Endothelial cell (in vitro differentiated cells): ENCODE measurements at places on chromosomes 6 and 20. TPM values are rescaled to one million over a fixed set of nuclear protein-coding genes. Genes with fewer than 3 reads are reported as not detected.

DNA sequence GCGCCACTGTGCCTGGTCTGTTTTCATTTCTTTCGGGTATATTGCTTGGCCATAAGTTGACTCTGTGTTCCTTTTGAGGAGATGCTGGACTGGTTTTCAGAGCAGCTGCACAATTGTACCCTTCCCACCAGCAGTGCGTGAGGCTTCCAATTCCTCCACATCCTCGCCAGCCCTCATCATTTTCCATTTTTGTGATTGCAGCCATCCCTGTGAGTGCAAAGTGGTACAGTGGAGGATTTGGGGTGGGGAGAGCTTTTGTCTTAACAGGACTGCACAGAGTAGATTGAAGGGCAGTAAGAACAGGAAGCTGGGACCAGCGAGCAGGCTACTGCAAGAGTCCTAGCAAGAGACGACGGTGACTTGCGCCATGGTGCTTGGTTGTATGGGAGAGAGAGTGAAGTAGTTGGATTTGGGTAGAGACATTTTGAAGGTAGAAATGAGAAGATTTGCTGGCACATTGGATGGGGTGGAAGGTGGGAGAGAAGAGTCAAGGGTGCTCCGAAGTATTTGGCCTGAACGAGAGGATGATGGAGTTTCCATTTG is 18.3 kb downstream of the BCAS4 start:
- no peak for DNase-seq

DNA sequence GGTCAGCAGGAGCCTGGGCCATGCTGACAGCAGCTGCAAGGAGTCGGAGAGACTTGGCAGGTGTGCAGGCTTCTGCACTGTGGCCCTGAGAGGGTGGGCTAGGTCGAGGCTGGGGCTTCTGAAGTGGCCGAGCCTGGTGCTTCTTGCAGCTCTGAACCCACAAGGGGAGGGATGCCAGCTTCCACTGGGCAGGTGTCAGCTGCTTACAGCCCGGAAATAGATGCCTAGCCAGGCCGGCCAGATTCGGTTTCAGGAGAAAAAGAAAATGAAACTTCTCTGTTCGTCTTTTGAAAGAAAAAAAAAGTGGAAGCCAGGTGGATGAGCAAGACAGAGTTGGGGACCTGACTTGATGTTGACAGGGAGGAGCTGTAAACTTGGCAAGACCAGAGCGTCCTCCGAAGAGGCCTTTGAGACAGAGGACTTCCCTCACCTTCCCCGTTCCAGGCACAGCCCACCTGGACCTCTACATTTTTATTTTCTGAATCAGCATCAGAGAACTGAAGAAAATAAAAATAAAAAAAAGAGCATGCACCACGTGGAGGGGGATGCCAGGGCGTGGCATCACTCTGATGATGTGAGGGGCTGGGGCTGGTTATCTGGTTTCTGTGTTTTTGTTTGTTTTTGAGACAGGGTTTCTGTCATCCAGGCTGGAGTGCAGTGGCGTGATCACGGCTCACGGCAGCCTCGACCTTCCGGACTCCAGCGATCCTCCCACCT is at the start of gene ZBP1:
Gene ZBP1 (minus strand): TSS at position 153 of the 717 bp plus-strand sequence. CDS start 131 bp downstream, at position 22.
- no peak for DNase-seq

DNA sequence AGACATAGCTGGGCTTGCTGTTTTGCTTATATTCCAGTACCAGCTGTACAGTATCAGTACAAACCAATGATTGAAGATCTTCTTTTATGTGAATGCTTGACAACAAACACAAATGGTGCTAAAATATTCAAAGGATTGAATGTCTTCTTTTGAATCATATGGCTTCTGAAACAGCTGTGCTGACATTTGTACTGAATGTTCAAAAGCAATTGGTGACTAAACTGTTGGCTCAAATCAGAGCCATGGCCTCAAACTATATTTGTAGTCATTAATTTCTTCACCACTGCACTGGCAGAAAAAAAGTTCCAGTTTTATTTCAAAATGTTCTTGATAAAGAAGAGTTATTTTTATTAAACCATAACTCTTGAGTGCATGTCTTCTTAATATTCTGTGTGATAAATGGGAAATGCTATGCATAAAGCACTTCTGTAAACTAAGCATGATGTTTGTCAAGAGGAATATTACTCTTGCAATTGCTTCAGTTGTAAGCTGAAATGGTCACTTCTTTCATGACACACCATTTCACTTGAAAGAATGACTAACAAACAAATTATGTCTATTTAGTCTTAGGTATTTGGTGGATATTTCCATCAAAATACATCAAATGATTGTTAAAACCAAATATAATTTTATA is 45.9 kb upstream of the CENPW start:
- DNase-seq: no peak

DNA sequence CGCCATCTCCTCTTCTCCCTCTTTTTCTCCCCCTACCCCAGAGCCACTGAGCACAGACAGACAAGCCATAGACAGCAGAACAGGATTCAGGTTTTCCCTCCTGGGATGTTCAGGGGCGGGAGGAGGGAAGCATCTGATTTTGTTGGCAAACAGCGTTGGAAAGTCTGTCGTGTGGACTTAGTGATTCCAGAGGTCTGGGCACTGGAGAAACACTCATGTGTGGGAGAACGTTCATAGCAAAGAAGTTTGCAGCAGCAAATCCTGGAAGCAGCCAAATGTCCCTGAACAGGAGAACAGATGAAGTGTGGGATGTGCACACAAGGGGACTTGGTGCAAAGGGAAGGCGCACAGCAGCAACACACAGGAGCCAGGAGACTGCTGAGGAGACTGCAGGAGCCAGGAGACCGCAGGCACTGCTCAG is 264.1 kb upstream of the CDYL start:
- DNase-seq: no peak

DNA sequence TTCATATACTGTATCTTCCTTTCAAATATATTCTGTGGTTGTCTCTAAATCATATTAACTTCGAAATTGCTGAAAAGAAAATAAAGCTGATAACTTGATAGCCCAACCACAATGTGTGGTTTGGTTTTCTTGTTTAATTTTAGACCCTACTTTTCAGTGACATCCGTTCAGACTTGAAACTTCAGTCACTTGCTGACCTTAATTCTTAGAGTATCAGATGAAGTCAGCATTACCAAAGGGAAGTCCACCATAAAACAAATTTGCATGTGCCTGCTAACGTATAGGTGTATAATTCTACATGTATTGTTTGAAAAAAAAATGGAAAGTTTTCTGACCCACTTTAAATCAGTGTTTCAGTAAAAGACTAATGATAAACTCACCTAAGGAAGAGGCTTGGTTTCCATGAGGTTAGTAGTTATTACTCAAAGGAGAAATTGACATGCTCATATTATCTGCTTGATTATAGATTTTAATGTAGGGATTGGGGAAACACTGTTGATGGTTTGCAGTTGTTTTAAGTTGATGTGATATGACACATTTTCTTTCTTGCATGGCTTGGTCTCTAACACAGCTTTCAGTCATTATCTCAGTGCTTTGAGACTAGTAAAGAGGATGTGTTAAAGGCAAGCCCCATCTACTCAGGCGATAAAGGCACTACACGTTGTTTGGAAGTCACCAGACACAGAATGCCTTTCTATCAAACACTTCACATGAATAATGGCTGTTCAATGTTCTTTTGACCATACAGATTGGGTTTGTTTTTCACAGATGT is 5.2 kb upstream of the IL17A start:
- DNase-seq: no peak

GRCh38 chr6:161161889-161162624 is 111.8 kb downstream of the AGPAT4 start:
- no peak for DNase-seq

DNA sequence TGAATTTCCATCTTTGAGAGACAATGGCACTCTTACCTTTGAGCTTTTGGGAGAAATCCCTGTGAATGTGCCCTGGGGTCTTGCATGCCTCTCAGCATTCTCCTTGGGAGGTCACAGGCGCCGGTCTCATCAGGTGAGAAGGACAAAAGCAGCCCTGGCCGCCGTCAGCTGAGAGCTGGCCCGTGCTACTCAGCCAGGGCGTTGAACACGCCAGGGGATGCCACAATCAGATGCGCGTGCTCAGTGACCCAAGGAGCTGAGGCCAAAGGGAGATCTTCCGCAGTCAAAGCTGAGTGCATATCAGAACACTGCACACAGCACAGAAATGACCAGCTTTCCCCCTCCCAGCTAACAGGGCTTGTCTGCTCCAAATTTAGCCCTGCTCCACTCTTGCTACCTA is 253.6 kb upstream of the NOX3 start:
- no peak for DNase-seq

DNA sequence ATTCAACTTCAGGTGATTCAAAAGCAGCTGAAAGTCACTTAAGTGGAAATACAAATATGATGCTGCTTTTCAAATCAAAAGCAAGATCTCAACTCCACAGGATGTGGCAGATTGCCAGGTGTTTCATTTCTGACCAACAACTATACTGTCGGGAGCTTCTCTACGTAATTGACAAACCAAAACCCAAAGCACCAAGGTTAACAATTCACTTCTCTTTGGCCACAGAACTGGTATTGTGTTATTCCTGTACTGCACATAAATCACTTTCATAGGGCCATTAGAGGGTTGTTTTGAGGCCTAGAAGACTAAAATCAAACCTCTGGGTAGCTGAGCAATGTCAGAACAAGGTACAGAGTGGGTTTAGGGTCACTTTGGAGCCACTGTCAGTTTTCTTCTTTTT is 169.7 kb downstream of the HAO1 start:
- no peak for DNase-seq

DNA sequence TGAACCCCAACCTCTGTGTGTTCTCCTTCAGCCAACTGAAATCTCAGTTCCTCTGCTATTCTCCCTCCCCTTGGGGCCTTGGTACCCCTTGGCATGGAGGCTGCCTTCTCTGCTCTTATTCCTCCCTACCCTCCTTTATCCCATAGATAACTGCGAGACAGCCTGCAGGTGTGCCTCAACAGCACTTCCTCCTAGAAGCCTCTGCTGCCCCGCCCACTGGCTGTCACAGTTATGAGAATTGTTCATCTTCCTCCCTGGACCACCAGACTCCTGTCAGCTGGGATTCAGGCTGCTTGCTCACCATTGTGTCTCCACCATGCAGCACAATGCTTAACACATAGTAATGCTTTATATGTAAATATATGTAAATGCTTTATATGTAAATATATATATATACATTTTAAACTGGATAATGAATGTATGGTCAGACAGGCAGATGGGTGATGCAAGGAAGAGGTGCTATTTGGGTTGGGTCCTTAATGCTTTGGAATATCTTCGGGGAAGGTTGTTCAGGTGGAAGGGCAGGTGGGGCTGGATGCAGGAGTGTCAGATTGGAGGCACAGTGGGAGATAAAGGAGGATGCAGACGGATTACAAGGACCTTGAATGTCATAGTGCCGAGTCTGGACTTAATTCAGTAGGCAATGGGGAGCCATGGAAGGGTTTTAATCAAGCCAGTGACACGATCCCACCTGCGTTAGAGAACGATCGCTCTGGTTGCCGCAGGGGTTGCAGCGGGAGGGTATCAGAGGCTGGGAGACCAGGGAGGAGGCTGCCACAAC is 4.9 kb downstream of the CDH22 start:
- no peak for DNase-seq

DNA sequence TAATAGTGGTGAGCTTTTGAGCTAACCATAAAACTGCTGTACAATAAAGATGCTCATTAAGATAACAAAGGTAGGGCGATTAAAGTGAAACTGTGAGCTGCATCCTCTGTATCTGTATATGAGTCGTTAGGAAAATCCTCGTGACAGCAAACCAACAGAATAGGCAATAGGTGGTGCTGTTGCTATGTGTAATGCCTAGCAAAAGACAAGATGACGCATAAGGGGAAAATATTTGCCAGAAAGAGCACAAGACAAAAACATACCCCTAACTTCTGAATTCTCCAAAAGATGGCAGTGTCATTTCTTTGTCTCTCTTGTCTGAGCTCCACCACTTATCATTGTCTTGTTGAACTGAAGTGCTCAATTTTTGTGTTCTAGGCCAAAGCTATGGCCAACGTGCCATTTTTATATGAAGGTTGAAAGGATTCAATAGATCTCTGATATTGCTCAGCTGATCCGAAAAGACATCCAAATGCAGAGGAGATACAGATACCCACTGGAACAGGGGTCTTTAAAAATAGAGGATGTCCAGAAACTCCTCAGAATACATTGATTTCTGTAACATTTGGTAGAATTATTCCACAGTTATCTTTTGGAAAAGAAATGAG is 56.3 kb upstream of the ANKEF1 start:
- peak; percentile 38 for DNase-seq

- DNase-seq: no peak
Observed at GRCh38 chr6:6405031-6405430, 84.6 kb upstream of the F13A1 start.

- no peak for DNase-seq
Observed at GRCh38 chr6:69894578-69895347, 28.4 kb downstream of the COL19A1 start.

- no peak for DNase-seq
Observed at GRCh38 chr20:63693733-63694583, 2.5 kb upstream of the TNFRSF6B start.

- no peak for DNase-seq
Observed at GRCh38 chr20:23118144-23118543, 32.0 kb upstream of the CD93 start.

DNA sequence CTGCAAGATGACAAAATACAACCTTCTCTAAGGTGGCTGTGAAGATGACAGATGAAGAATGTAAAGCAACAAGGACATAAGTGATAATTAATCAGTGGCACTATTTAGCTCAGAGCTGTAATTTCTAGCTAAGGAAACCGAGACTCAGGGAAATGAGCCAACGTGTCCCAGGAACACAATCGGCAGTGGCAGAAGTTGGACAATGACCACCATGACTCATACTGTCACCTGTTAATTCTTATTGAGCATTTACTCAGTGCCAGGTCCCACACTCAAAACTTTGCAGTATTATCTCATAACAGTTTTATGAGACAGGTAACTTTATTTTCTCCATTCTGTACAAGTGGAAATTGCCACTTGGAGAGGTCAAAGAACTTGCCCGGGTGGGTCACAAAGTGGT is 55.8 kb downstream of the LAMA4 start:
- no peak for DNase-seq

DNA sequence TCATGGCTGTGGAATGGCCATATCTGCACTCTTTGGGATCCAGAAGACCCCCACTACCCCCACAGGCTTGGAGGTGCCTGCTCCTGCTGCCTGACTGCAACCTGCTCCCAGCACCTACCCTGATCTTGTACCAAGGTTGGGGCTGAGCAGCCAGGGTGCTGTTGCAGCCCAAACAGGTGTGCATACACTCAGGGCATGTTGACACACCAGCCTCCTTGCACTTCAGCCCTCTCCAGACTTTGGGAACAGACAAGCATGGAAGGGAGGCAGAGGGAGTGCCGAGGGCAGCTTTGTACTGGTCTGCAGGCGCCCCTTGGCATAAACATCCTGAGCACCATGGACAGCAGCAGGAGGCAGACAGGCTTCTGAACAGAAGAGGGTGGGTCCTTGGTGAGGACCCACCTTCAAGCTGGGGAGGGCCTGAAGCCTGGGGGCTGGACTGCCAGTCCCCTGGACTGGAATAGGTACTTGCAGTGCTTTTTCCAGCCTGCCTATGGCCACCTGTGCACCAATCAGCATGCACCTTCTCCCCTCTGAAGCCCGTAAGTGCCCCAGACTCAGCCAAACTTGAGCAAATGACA is 1675.8 kb downstream of the HACE1 start:
- peak; percentile 16 for DNase-seq

Gene AIF1
- 22.8 TPM for total RNA-seq

Gene MAP3K5
- total RNA-seq: 0.33 TPM

Gene ARMH2
- not detected for total RNA-seq

Gene RPS6KA2
- 105 TPM for total RNA-seq

Gene SLC52A3
- 2.9 TPM for total RNA-seq

Gene SLA2
- total RNA-seq: not detected

Gene EPB41L1
- total RNA-seq: 19.3 TPM

Gene GTSF1L
- not detected for total RNA-seq

Gene TINAG
- total RNA-seq: not detected

Gene BHLHE23
- not detected for total RNA-seq
